ENCODE measurements at places on chromosomes 13 and 19.

GRCh38 chr19:16454351-16454918 is 17.3 kb downstream of the EPS15L1 start:
- no peak for DNase-seq

DNA sequence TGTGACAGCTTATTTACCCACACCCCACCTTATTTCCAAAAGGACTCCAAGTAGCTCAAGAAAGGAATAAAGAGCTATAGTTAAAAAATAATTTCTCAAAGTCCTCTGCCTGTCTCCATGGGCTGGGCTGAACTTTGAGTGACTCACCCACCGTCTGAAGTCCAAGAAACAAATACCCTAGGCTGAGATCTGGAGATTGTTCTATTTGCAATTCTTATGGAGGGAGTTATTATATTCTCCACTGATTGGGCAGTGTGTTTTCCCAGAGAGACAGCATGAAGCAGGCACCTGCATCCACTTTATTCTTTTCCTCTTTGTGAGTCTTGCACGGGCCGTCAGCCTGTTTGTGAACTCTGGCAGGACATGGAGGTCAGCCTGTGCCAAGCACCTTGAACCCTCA is 63.2 kb downstream of the SHISA2 start:
- no peak for DNase-seq

DNA sequence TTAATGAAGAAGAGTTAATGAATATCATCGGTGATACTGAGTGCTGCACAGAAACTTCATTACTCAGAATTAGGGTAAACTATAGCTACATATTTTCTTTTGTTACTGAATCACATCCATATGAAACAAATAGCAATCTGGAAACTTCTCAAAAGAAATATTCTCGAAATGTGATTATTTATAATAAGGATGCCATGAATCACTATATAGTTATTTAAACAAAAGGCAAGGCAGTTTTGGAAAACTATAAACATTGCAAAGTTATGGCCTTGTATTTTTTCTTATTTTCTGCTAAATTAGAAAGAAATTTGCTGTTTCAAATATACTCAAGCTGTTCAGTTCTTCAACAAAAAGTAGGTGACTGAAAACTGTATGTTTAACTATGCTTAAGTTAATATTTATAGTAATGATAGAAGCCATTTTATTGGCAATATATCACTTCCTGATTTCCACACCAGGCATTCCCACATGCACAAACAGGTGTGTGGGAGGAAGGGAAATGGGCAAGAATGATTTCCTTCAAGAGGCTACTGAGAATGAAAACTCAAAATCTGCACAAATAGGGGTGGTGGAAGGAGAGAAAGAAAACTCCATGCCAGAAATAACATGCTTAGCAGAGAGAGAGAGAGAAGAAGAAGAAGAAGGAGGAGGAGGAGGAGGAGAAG is 74.5 kb upstream of the FRY start:
- no peak for DNase-seq

DNA sequence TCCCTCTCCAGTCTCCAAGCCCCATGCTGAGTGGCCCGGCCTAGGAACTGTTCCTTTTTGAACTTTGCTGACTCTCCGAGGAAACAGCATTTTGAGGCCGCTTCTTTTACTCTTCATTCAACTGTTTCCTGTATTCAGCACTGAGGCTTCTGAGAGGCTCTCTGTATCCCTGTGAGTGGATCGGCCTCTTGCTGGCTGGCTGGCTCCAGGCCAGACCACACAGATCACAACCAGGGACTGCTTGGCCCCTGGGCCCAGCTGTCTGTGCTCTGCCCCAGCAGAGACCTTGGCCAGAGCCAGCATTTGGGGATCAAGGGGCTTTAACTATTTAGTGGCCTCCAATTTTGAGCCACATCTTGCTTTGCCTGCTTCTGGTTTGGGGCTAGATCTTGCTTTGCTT is 75.6 kb upstream of the KL start:
- peak; percentile 67 for DNase-seq

- DNase-seq, result no peak
Observed at GRCh38 chr13:111209613-111210012, 94.5 kb downstream of the ARHGEF7 start.

GRCh38 chr13:20624213-20624612 is 57.3 kb downstream of the IFT88 start:
- no peak for DNase-seq

DNA sequence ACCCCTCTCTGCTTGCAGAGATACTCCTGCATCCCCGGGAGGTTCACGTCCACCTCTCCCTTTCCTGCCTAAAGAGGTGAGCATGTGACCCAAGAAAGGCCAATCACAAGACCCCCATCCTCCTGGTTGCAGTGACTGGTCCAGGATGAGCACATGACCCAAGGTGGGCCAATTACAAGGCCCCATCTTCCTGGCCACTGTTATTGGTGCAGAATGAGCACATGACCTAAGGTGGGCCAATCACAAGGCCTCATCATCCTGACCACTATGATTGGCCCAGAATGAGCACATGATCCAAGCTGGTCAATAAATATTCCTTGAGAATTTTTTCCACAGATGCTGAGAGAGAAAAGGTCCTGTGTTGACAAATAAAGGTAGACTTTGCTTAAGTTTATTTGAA is 350.7 kb downstream of the EFNB2 start:
- no peak for DNase-seq

GRCh38 chr13:99174533-99175100 is 26.0 kb upstream of the UBAC2 start:
- DNase-seq, result no peak

DNA sequence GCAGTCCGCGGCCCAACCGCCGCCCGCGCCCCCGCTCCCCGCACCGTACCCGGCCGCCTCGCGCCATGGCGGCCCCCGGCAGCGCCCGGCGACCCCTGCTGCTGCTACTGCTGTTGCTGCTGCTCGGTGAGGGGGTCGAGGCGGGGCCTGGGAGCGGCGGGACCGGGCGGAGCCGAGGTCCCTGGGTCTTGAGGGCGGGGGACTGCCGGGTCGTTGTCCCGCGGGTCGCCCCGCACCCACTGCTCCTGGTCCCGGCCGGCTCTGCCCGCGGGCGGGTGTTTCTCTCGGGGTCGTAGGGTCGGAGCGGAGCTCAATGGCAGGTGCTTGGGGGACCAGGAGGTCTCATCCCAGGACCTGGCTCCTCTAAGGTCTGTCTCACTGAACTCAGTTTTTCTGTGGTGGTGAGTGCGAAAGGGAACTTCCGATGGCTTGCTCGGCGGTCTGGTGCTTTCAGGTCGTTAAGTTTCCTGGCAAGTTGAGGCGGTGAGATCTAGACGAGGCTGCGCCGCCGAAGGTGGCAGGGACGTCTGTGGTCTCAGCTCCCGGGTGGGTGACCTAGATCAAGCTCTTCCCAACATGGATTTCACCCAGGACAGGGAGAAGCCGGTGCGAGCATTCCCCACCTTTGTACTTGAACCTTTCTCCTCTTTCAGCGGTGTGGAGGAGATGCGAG is 467 bp downstream of the LAMP1 start:
- DNase-seq, result no peak

- no peak for DNase-seq
Observed at GRCh38 chr19:10998045-10998533, 37.3 kb downstream of the SMARCA4 start.

GRCh38 chr13:33560726-33561125 is 257.2 kb upstream of the RFC3 start:
- DNase-seq, result no peak
